ENCODE measurements at places on chromosomes 5 and 9. TPM values are rescaled to one million over a fixed set of nuclear protein-coding genes. Genes with fewer than 3 reads are reported as not detected.

GRCh38 chr5:85479849-85480248 is 1095.2 kb upstream of the EDIL3 start:
- no peak for DNase-seq

- no peak for DNase-seq
Measured at GRCh38 chr5:126433701-126434100, 10.5 kb downstream of the GRAMD2B start.

GRCh38 chr9:137277329-137278041 is at the start of gene TOR4A:
TOR4A (plus strand) TSS chr9:137277726; CDS start chr9:137278690, 964 bp downstream.
- DNase-seq, result no peak

- DNase-seq, result no peak
Measured at GRCh38 chr5:4584982-4585381, 555.1 kb upstream of the ADAMTS16 start.

GRCh38 chr5:25095261-25095660 is 450.5 kb upstream of the CDH10 start:
- no peak for DNase-seq

DNA sequence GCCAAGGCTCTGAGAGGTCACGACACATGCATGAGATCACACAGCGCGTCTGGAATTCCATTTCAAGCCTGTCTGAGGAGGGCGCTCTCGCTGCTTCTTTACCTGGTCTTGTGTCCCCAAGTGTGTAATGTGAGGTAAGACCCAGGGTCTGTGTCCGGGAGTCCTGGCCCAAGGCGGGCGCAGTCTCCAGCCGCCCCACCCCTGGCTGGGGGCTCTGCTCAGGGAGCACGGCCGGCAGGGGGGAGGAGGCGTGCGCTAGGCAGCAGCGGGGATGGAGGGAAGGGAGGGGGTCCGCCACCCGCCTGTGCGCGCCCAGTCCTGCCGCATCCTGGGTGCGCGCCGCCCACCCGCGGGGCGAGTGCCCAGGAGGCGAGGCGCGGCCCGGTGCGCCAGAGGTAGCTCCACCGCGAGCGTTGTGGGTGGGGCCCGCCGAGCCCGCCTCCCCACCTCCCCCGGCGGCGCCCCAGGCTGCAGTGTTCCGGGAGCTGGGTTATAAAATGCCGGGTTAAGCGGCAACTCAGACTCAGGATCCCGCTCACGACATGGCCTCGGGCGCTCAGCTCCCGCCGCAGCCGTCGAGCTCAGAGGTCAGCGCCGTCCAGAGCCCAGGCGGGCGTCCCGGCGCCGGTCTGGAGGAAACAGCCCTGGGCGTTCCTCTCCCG is at the start of gene CCNI2:
Gene CCNI2 (plus strand): TSS at position 473 of the 662 bp plus-strand sequence. CDS start 70 bp downstream, at position 543.
- peak; percentile 68 for DNase-seq

DNA sequence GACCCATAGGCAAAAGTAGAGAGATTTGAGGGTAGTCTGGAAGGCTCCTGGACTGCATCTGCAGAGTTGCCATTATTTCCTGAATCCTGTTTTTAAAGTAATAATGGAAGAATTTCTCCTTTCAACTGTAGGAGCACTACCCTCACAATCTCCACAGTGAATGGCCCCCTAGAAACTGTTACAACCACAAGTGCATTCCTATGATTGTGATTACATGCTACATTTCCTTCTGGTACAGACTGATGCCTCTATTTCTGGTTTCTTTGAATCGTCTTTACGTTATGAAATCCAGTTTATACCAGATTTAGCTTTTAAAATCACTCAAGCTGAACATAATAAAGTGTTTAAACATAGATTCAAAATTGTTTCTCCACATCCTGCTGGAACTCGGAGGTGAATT is 49.4 kb downstream of the FRMPD1 start:
- DNase-seq, result no peak

GRCh38 chr9:86202338-86202882 is 57.0 kb downstream of the C9orf153 start:
- peak; percentile 19 for DNase-seq

GRCh38 chr9:94199776-94200175 is 59.3 kb upstream of the ZNF169 start:
- DNase-seq, result no peak

DNA sequence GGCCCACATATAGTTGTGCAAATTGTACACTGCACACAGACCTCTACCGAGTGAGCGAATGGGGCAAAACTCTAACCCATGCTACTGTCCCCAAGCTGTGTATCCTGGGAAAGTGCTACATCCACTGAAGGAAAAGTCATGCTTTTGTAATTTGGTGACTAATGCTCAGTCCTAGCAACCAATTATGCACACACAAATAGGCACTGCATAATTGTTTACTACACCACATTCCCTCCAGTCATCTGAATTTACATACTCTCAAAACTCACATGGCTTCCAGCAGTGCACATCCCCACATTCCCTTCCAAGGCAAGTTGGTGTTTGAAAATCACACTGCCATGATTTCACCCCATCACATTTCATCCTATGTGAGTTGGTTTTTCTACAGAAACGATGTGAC is 125.9 kb upstream of the OSMR start:
- DNase-seq, result no peak

DNA sequence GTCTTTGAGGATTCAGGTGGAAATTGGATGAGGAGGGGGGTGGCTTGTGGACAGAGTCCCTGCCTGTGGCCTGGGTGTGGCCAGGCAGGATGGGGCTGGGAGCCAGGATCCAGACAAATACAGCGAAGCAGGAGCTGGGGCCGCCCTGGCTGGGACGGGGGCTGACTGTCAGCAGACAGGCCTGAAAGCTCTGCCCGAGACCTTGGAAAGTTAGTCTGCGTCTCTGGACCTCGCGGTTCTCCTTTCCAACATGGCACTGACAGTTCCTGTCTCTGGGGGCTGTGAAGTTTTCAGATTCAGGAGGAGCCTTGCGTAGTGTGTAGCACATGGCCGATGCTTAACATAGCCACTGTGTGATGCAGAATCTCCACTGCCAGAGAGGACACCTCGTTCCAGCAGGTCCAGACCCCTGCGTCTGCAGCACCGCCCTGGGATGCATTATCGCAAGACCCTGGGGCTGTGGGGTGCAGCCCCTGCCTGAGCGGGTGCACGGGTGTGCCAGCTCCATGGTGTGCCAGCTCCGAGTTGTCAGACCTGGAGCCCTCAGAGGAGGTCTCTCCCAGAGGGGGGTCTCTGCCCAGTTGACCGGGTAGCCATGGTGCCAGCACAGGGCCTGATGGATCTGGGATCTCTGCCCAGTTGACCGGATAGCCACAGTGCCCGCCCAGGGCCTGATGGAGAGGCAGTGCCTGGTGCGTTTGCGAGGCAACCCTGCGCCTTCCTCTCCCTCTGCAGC is 89.3 kb downstream of the COL5A1 start:
- no peak for DNase-seq

- DNase-seq, result no peak
Measured at GRCh38 chr5:121675924-121676323, 175.8 kb upstream of the FTMT start.

- DNase-seq, result no peak
Measured at GRCh38 chr5:151903243-151903653, 21.4 kb downstream of the GLRA1 start.

GRCh38 chr9:120616966-120617935 is 37.3 kb upstream of the CDK5RAP2 start:
- no peak for DNase-seq

- DNase-seq, result no peak
Measured at GRCh38 chr9:9395539-9395938, 1217.3 kb downstream of the PTPRD start.

DNA sequence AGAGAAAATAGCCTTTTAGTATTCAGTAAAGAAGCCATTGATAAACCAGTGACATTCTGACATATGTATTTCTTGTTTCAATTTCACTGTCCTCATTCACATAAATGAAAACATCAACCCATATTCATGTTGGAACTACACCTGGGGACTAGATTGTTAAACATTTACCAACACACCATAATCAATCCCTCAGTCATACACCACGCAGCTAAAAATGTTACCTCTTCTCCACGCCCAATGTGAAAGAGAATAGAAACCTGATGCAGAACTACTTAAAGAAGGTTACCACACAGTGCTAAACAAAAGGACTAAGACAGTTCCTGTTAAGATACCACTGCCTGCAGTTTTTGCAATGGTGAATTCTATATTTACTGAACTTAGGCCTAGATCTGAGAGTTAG is 518.9 kb downstream of the PRELID2 start:
- DNase-seq, result no peak

DNA sequence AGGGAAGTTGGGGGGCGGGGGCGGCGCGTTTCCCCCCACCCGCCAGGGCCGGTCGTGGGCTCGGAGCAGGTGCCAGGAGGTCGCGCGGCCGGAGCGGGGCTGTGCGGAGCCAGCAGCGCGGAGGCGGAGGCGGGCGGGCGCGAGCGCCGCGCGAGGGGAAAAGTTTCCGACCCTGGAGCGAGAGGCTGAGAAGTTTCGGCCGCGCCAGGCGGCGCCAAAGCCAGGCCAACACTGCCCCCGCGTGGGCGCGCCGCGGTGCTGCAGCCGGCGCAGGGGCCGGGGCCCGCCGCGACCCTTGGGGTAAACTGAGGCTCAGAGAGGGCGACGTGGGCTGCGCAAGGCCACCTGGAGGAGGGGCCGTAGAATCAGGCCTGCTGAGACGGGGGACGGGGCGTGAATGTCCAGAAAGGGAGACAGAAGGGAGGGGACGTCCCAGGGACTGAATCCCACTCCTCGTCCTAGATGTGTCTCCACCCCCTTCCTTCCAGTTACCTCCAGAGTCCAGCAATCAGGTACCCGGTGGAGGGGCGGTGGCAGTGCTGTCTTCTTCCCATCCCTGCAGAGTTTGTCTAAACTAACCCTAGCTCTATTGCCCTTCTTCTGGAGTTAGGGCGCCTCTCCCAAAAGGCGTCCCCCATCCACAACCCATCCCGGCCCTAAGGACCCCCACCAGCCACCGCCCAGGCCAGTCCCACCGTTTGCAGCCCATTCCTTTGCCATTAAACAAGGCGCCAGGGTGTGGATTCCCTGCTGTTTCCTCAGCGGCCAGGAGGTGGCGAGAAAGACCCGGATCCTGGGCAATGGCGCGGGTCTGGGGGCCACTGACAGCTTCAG is 10.2 kb downstream of the C9orf50 start:
- DNase-seq, result peak; percentile 61

- DNase-seq, result no peak
Measured at GRCh38 chr5:173565491-173566072, 50.9 kb downstream of the BOD1 start.

- no peak for DNase-seq
Measured at GRCh38 chr5:44807269-44807668, 1.5 kb upstream of the MRPS30 start.

DNA sequence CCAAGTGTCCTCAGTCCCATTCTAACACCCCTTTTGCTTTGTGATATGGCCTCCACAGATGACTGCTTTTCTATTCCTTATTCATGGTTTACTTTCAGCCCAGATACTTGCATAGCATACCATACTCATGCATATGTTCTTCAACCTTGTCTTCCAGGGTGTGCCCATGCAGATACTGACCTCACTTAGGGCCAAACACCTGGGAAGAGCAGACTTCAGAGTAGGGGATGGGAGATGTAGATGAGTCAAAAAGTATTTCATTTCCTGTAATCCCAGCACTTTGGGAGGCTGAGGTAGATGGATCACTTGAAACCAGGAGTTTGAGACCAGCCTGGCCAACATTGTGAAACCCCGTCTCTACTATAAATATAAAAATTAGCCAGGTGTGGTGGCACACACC is 58.3 kb downstream of the NRG2 start:
- DNase-seq, result no peak

DNA sequence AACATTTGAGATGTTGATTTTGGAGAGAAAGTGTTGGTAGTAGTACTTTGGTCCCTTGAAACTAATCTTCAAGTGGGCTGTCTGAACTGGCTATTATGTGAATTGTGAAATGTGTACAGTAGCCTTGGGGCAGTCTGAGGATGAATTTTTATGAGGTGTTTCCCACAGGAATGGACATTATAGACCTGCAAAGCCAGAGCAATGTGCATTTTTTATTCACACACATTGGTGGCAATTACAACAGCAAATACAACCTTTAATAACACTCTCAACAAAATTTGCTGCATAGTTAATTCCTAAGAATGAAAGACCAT is 147.0 kb downstream of the PAM start:
- DNase-seq, result no peak

DNA sequence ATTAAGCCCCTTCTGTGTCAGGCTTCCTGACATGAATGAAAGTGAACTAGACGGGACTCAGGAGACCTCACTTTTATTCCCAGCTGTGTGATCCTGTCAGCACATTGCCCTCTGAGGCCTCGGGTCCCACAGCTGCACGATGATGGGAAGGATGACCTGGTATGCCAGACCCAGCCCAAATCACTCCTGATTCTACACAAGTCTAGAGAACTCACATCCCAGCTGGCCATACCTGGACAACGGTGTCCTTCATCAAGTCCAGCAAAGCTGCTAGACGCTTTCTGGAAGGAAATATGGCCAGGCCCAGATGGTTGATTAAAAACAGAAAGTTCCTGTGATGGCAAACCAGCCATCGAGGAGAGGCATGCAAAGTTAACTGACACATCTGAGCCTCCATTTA is 118.0 kb upstream of the FSTL4 start:
- DNase-seq, result no peak

The PCDHB13 gene
- total RNA-seq, result not detected

The LCN9 gene
- total RNA-seq, result not detected

The POU5F2 gene
- 0.73 TPM for total RNA-seq

The CHSY3 gene
- not detected for total RNA-seq

The ADAMTSL2 gene
- total RNA-seq, result 1.3 TPM

The GPR107 gene
- total RNA-seq, result 18.9 TPM

The DHX29 gene
- total RNA-seq, result 13.8 TPM

The CATSPER3 gene
- not detected for total RNA-seq

The RAB14 gene
- 58.2 TPM for total RNA-seq

The ROPN1L gene
- 0.42 TPM for total RNA-seq

The ANGPTL2 gene
- total RNA-seq, result not detected

The PCDHB7 gene
- not detected for total RNA-seq

Measured in CD4-positive, alpha-beta T cell (primary cell).